ENCODE measurements at places on chromosomes 11 and 22.

- H3K4me1 ChIP-seq, result no peaks in the 10 kb centered on the region
- H3K36me3 ChIP-seq, result no peaks in the 10 kb centered on the region
- no peak overlapping the region for H3K27ac ChIP-seq
- no peak for DNase-seq
- H3K4me3 ChIP-seq, result no peak overlapping the region
Observed at GRCh38 chr11:42462558-42463310, 849.1 kb upstream of the API5 start.

GRCh38 chr11:125284245-125284850 lies 119.8 kb downstream of the PKNOX2 start:
- DNase-seq, result no peak
- no peak overlapping the region for H3K27ac ChIP-seq
- no peak overlapping the region for H3K4me3 ChIP-seq
- H3K27me3 ChIP-seq, result no peaks in the 10 kb centered on the region
- H3K4me1 ChIP-seq, result peaks cover 8% of the 10 kb centered on the region

GRCh38 chr11:125337836-125338834 lies 157.9 kb downstream of the FEZ1 start:
- peaks cover 17% of the 10 kb centered on the region for H3K4me1 ChIP-seq
- no peak overlapping the region for H3K27ac ChIP-seq
- H3K4me3 ChIP-seq, result no peak overlapping the region
- DNase-seq, result no peak
- H3K27me3 ChIP-seq, result no peaks in the 10 kb centered on the region
- peaks cover 5% of the 10 kb centered on the region for H3K36me3 ChIP-seq

GRCh38 chr22:47192651-47193437 lies 430.4 kb downstream of the TBC1D22A start:
- DNase-seq, result no peak
- no peaks in the 10 kb centered on the region for H3K27me3 ChIP-seq
- no peak overlapping the region for H3K4me3 ChIP-seq
- no peaks in the 10 kb centered on the region for H3K36me3 ChIP-seq
- H3K27ac ChIP-seq, result no peak overlapping the region

DNA sequence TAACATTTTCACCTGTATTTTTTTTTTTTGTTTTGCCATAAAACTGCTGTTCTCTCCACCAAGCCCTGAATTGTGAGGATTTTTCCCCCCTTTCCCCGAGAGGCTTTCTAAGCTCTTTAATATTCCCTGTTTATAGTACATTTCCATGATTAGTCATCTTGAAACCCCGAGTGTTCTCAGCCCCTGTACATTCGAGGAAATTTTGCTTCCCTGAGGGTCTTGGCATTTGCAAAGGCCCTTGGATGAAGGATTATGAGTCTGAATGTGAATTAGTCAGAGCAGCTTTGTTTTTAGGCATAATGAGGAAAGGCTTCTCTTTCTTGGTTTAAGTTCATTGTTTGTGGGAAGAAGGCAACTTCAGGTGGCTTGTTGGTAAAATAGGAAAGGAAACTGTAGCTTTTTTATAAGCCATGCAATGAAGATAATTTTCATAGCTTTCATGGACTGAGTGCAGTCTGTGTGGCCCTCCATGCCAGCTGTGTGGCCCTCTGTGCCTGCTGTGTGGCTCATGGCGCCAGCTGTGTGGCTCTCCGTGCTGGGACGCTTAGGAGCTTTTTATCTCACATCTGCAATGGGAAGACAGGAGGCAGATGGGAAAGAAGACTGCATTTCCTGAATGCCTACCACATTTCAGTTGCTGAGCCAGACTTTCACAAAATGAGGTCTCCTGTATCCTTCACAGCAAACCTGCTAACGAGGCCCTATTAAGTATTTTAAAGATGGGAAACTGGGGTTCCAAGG lies 129.0 kb downstream of the TEAD1 start:
- H3K27ac ChIP-seq, result peak overlapping the region; percentile 97
- H3K4me1 ChIP-seq, result peaks cover 93% of the 10 kb centered on the region
- no peaks in the 10 kb centered on the region for H3K27me3 ChIP-seq
- no peak for DNase-seq

- no peaks in the 10 kb centered on the region for H3K36me3 ChIP-seq
- peak overlapping the region; percentile 99 for H3K27ac ChIP-seq
- no peak for DNase-seq
Observed at GRCh38 chr11:86067009-86067850, 1.7 kb downstream of the PICALM start.

DNA sequence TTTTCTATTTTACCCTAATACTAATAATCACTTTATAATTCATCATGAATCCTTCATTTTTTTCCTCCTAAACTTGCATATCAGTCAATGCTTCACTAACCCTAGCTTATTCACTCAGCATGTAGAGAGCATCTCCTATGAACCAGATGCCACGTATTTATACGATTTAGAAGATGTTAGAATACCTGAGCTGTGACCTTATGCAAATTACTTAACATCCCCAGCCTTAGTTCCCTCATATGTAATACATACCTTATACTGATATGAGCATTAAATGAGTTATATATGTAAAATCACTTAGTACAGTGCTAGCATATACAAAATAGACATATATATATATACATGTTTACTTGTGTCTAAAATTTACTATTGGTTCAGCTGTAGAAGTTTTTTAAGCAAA lies 9.0 kb downstream of the FAM76B start:
- DNase-seq, result no peak
- no peak overlapping the region for H3K4me3 ChIP-seq
- no peaks in the 10 kb centered on the region for H3K4me1 ChIP-seq
- no peaks in the 10 kb centered on the region for H3K27me3 ChIP-seq

DNA sequence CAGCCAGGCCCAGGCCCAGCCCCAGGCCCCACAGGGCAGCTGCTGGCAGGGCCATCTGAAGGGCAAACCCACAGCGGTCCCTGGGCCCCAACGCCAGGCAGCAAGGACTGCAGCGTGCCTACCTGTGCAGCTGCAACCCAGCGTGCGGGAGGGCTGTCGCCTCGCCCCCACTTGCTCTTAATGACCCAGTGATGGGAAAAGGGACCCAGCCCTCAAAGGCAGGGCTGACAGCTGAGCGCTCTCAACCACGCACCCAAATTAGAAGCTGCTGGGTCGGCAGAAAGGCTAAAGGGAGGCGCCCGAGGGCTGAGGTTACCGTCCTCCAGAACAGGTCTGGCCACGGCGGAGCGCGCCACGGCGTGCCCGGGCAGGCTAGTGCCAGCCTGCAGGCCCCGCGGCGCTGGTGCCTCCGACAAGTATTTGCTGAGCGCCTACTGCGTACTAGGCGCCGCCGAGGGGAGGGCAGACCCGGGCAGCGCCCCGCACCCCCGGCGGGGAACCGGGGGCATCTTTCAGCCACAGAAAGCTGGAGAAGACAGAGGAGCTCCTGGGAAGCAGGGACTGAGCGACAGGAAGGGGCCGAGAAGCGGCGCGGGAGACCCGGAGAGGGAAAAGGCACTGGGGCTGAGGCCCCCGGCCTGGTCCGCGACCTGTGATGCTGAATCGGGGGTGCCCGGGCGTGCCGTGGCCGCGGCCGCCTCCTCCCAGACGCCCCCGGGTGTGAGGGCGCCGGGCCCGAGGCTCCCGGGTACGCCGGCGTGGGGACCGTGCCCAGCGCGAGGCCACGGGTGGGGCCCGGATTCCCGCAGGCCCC lies 773 bp downstream of the HRAS start:
- H3K36me3 ChIP-seq, result peaks cover 1% of the 10 kb centered on the region
- peak overlapping the region; percentile 70 for H3K4me3 ChIP-seq
- no peak for DNase-seq
- peaks cover 6% of the 10 kb centered on the region for H3K4me1 ChIP-seq
- no peak overlapping the region for H3K27ac ChIP-seq
- no peaks in the 10 kb centered on the region for H3K27me3 ChIP-seq

- peaks cover 30% of the 10 kb centered on the region for H3K27me3 ChIP-seq
- no peak overlapping the region for H3K27ac ChIP-seq
- no peaks in the 10 kb centered on the region for H3K4me1 ChIP-seq
- DNase-seq, result no peak
Observed at GRCh38 chr11:132231656-132232347, 861.4 kb downstream of the NTM start.

GRCh38 chr11:125869521-125869920 lies 17.9 kb upstream of the HYLS1 start:
- H3K27ac ChIP-seq, result no peak overlapping the region
- no peak overlapping the region for H3K4me3 ChIP-seq
- H3K27me3 ChIP-seq, result no peaks in the 10 kb centered on the region
- H3K36me3 ChIP-seq, result peaks cover 2% of the 10 kb centered on the region
- no peak for DNase-seq

- no peaks in the 10 kb centered on the region for H3K36me3 ChIP-seq
- no peak for DNase-seq
- peaks cover 86% of the 10 kb centered on the region for H3K27me3 ChIP-seq
Observed at GRCh38 chr11:69985641-69986439, 92.3 kb upstream of the ANO1 start.

GRCh38 chr11:121119440-121119839 lies 18.4 kb downstream of the TECTA start:
- no peaks in the 10 kb centered on the region for H3K27me3 ChIP-seq
- no peak overlapping the region for H3K4me3 ChIP-seq
- no peak for DNase-seq
- H3K27ac ChIP-seq, result no peak overlapping the region

DNA sequence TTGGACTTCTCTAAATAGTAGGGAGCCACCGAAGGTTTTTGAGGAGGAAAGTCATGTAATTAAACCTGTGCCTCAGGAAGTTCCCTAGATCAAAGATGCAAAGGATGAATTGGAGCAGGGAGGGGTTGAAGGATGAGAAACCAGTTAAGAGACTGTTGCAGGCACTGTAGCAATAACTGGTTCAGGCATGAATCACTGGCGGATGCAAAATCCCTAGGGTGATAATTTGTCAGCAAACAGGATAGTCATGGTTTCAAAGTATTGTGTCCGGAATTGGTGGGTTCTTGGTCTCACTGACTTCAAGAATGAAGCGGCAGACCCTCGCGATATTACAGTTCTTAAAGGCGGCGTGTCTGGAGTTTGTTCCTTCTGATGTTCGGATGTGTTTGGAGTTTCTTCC lies 19.9 kb downstream of the TRIOBP start:
- no peaks in the 10 kb centered on the region for H3K4me1 ChIP-seq
- no peaks in the 10 kb centered on the region for H3K27me3 ChIP-seq
- no peak overlapping the region for H3K4me3 ChIP-seq
- peaks cover 16% of the 10 kb centered on the region for H3K36me3 ChIP-seq
- H3K27ac ChIP-seq, result no peak overlapping the region

DNA sequence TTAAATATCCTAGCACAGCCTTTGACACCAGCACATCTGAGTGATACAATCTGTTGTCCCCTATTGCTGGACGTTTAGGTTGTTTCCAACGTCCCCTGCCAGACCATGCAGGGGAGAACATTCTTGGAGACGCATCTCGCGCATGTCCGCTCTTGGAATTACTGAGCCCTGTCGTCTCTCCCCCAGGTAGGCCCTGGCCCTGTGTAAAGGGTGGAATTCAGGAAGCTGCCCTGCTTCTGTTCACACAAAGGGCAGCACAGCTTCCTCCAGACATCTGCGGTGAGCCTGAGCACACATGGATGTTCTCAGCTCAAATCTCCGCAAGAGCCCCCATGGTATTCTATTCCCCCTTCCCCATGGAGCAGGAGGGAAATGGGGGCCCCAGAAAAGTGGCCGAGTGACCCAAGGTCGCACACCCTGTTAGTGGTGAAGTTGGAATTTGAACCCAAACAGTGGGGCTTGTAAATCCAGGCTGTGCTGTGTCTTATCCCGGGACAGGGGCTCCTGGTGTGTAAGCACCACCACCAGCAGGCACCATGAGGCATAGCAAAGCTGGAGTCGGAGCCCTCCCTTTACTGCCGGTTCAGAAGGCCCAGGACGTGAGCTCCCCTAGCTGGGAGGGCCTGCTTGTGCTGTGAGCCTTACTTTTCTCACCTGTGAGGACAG lies 5.0 kb upstream of the FGF19 start:
- H3K4me1 ChIP-seq, result peaks cover 4% of the 10 kb centered on the region
- no peak overlapping the region for H3K4me3 ChIP-seq
- DNase-seq, result no peak
- peaks cover 48% of the 10 kb centered on the region for H3K27me3 ChIP-seq

- peaks cover 6% of the 10 kb centered on the region for H3K27me3 ChIP-seq
- no peak for DNase-seq
- H3K4me1 ChIP-seq, result peaks cover 29% of the 10 kb centered on the region
- peaks cover 1% of the 10 kb centered on the region for H3K36me3 ChIP-seq
Observed at GRCh38 chr22:28983190-28983589, 78.4 kb downstream of the C22orf31 start.

GRCh38 chr11:20839231-20839630 lies 169.8 kb downstream of the NELL1 start:
- H3K27ac ChIP-seq, result no peak overlapping the region
- peaks cover 3% of the 10 kb centered on the region for H3K4me1 ChIP-seq
- H3K36me3 ChIP-seq, result no peaks in the 10 kb centered on the region
- no peak for DNase-seq
- no peak overlapping the region for H3K4me3 ChIP-seq

GRCh38 chr11:68564261-68564660 lies 103.7 kb downstream of the PPP6R3 start:
- no peak overlapping the region for H3K4me3 ChIP-seq
- no peak for DNase-seq
- H3K27me3 ChIP-seq, result no peaks in the 10 kb centered on the region
- H3K36me3 ChIP-seq, result peaks cover 28% of the 10 kb centered on the region

- no peaks in the 10 kb centered on the region for H3K27me3 ChIP-seq
- peaks cover 11% of the 10 kb centered on the region for H3K4me1 ChIP-seq
- H3K36me3 ChIP-seq, result peaks cover 21% of the 10 kb centered on the region
- DNase-seq, result no peak
- no peak overlapping the region for H3K4me3 ChIP-seq
Observed at GRCh38 chr11:68136866-68137265, 15.7 kb upstream of the CHKA start.

- no peaks in the 10 kb centered on the region for H3K36me3 ChIP-seq
- DNase-seq, result no peak
- H3K4me3 ChIP-seq, result no peak overlapping the region
- H3K27me3 ChIP-seq, result peaks cover 19% of the 10 kb centered on the region
Observed at GRCh38 chr11:44505581-44506054, 59.8 kb upstream of the CD82 start.

DNA sequence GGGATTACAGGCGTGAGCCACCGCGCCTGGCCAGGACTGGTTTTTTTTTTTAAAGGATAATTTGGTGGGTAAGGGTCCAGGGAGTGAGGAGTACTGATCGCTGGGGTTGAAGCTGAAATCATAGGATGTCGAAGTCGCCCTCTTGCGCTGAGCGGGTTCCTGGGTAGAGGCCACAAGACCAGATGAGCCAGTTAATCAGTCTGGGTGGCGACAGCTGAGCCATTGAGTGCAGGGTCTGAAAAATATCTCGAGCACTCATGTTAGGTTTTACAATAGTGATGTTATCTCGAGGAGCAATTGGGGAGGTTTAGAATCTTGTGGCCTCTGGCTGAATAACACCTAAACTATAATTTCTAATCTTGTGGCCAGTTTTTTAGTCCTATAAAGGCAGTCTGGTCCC lies 7.8 kb downstream of the APOL5 start:
- no peaks in the 10 kb centered on the region for H3K27me3 ChIP-seq
- peaks cover 4% of the 10 kb centered on the region for H3K4me1 ChIP-seq
- no peak overlapping the region for H3K27ac ChIP-seq
- DNase-seq, result no peak

- no peak overlapping the region for H3K4me3 ChIP-seq
- peaks cover 44% of the 10 kb centered on the region for H3K27me3 ChIP-seq
- H3K27ac ChIP-seq, result no peak overlapping the region
- no peak for DNase-seq
Observed at GRCh38 chr11:2859699-2860037, 25.9 kb downstream of the CDKN1C start.

- DNase-seq, result no peak
- H3K27me3 ChIP-seq, result no peaks in the 10 kb centered on the region
- H3K4me3 ChIP-seq, result no peak overlapping the region
- no peaks in the 10 kb centered on the region for H3K4me1 ChIP-seq
Observed at GRCh38 chr11:84580428-84580827, 1046.7 kb downstream of the DLG2 start.
